Bladder microvascular endothelial cell (primary cell): ENCODE measurements at places on chromosomes 3 and 15. TPM values are rescaled to one million over a fixed set of nuclear protein-coding genes. Genes with fewer than 3 reads are reported as not detected.

Gene SAMD7
- total RNA-seq, result not detected in 2 replicates

Gene WDR93
- under 0.01 TPM in 1 of 2 replicates, not detected in the other for total RNA-seq

Gene HDC
- not detected in 2 replicates for total RNA-seq

Gene MYO5C
- 19.4 and 23.3 TPM in 2 replicates for total RNA-seq

Gene LHFPL4
- total RNA-seq, result 0.06 TPM in 1 of 2 replicates, not detected in the other

Gene GOLGA8T
- total RNA-seq, result 0.13 TPM in 1 of 2 replicates, not detected in the other

Gene WNT7A
- not detected in 2 replicates for total RNA-seq

Gene LRRIQ4
- not detected in 2 replicates for total RNA-seq

Gene SEMA3G
- total RNA-seq, result 6.8 and 83.5 TPM in 2 replicates

Gene PIF1
- 5.9 and 13.4 TPM in 2 replicates for total RNA-seq

Gene PARP15
- 0.32 and 0.38 TPM in 2 replicates for total RNA-seq

Gene GP9
- total RNA-seq, result not detected in 2 replicates

Gene UROC1
- total RNA-seq, result not detected in 2 replicates

Gene PCBP4
- 20.2 and 45.4 TPM in 2 replicates for total RNA-seq

Gene VWA5B2
- total RNA-seq, result 0.13 TPM in 1 of 2 replicates, not detected in the other

Gene ITIH1
- total RNA-seq, result 0.16 TPM in 1 of 2 replicates, not detected in the other

Gene GOLGA6D
- under 0.01 TPM in 1 of 2 replicates, not detected in the other for total RNA-seq

Gene NEK10
- total RNA-seq, result 1.6 and 2.8 TPM in 2 replicates

Gene ISL2
- total RNA-seq, result under 0.01 and 0.57 TPM in 2 replicates

Gene DUOX2
- under 0.01 TPM in 1 of 2 replicates, not detected in the other for total RNA-seq

Gene PDZRN3
- 0.19 TPM in 1 of 2 replicates, not detected in the other for total RNA-seq

Gene TMOD2
- total RNA-seq, result 6.5 and 20.7 TPM in 2 replicates

Gene GPR62
- not detected in 2 replicates for total RNA-seq

Gene KPNA1
- 26.6 and 48.9 TPM in 2 replicates for total RNA-seq

Gene FBXO40
- total RNA-seq, result under 0.01 TPM in 1 of 2 replicates, not detected in the other

Gene GUCA1C
- total RNA-seq, result not detected in 2 replicates

Gene CYP8B1
- total RNA-seq, result not detected in 2 replicates

Gene CCR4
- 0.16 and 0.25 TPM in 2 replicates for total RNA-seq

Gene ARHGEF26
- 0.63 and 1.3 TPM in 2 replicates for total RNA-seq

Gene MCF2L2
- total RNA-seq, result 0.57 and 1.8 TPM in 2 replicates
